GM12864 (cell line): ENCODE measurements at places on chromosomes 4 and X.

DNA sequence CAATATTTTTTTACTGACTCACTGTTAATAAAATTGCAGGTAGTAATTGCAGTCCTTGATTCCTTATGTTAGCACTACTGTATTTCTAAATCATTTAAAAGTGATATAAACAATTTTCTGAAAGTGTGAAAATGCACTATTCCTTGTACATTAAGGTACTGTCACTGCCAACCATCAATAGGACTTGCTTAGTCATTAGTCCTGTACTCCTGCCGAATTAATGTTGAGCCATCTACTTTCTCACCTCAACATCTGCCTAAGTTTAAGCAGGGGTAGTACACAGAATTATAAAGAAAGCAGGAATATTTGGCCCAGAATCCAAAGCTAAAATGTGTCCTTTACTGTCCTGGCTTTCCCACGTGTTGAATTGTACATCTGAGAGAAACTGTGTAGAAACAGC is 87.0 kb upstream of the TRPC3 start:
- DNase-seq = no peak

DNA sequence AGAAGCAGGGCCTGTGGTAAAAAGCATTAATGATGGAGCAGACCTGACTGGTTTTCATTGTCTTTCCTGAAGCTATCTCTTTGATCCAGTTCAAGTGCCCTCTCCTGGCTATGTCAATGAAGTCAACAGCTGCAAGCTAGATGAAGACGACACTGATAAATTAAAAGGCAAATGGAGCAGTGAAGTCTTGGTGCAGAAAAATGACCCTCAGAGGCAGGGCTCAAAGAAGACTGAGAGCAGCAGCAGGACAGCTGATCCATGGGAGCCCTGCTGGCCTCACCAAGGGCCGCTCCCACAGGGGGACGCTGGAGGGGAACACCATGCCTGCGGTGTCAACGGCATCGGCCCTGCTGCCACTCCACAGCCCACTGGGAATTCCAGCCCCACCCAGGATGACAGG is 96.2 kb downstream of the RELL1 start:
- DNase-seq = no peak

DNA sequence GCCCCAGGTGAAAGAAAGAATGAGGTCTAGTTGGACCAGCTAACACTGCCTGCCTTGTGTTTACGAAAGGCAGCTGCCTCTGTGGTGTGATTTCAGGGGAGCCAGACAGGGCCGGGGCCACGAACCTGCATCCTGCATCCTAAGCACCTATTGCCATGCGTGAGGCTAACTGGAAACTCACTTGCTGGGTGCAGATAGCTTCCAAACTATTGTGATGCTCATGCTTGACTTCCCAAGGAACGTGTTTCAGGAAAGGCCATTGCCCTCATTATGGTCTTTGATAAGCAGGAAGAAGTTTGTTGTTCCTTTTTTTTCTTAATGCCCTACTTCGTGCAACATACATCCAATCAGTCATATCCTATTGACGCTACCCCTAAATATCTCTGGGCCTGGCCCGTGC is 2.3 kb upstream of the IRF2 start:
- DNase-seq = no peak

GRCh38 chrX:45710081-45710801 is 509.6 kb upstream of the DIPK2B start:
- peak; percentile 49 for DNase-seq

DNA sequence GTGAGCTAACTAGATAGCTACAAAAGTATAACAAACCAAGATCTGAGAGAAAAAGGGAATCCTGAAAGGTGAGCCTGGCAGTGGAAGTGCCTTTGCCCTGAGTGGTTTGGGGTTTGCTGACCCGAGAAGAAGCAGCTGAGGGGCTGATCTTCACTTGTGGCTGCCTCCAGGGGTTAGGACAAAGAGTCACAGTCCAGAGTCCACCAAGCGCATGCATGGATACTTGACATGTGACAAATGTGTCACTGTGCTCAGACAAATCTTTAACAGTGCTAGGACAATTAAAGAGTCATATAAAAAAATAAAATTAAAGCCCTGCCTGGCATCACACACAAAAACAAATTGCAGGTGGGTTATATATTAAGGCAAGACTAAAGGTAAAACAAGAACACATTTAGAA is 26.4 kb downstream of the HMGB3 start:
- DNase-seq = no peak

DNA sequence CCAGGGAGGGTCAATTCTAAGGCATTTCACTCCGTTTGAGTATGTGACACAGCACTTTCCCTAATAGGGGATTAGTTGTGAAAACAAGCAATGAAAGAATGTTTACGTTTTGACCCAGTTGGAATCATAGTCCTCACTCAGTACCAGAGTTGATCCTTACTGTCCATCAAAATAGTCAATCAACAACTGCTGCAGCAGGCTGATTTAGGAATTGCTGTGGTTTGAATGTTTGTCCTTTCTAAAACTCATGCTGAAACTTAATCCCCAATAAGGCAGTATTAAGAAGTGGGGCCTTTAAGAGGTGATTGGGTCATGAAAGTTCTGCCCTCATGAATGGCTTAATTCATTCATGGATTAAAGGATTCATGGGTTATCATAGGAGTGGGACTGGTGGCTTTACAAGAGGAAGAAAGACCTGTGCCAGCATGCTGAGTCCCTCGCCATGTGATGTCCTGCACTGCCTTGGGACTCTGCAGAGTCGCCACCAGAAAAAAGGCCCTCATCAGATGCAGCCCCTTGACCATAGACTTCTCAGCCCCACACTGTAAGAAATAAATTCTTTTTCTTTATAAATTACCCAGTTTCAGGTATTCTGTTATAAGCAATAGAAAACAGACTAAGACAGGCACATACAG is 3.1 kb upstream of the FBXL5 start:
- no peak for DNase-seq

- peak; percentile 63 for DNase-seq
Observed at GRCh38 chr4:176357359-176358082, 37.8 kb downstream of the SPCS3 start.

DNA sequence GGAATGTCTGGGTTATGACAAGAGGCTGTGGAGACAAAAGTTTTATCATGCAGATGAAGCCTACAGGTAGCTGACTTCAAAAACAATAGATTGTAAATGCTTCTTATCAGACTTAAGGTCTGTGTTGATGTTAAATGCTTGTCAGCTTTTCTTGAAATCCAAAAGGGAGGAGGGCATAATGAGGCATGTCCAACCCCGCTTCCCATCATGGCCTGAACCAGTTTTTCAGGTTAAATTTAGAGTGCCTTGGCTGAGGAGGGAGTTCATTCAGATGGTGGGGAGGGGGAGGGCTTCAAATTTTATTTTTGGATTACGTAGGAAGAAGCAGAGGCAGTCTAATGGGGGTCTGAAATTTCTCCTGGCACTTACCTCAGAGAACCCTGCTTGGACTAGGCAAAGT is 207.7 kb upstream of the HDX start:
- DNase-seq = no peak

DNA sequence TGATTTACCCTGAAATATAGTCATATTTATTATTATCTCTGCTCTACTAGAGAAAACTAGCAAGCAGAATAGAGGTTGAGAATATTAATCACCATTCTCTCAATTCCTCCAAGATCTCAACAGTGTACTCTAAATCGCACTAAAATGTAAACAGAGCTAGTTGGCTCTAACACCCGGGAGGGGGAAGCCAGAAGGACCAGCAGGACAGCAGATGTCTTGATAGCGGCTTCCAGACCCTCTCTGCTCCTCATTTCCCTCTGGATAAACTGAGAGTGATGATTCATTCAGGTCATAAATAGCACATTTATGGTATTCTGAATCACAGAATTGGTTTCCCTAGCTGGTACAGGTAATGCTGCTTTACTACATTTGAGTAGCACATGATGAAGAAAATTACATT is 82.5 kb downstream of the TBC1D9 start:
- no peak for DNase-seq

- DNase-seq = no peak
Observed at GRCh38 chrX:131801911-131802310, 221.2 kb upstream of the STK26 start.

- DNase-seq = no peak
Observed at GRCh38 chr4:75499900-75500299, 14.3 kb downstream of the RCHY1 start.

DNA sequence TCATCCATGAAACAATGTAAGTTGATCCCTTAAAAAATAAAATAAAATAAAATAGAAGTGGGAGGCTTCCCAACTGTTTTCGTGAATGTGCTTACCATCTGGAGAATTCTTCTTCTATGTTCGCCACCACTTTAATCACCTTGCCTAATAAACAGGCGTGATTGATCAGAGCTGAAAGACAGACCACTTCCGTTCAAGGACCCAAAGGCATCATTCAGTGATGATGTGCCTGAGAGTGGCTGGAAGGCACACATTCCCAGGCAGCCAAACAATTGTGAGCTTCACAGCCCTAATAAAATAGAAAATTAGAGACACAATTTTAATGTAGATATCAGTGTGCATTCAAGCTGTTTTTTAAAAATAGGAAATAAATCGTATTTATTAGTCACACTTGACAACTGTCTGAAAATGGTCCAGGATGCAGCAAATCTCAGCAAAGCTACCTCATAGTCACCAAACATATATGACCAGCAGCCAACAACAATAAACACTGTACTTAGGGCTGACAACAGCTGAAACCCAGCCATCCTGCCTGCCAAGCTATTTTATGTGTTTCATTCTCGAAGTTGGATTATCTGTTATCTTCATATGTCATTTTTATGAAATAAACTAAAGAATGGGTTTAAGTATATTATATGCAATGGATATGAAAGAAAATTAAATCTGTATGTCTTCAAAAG is 163.2 kb upstream of the FAM9B start:
- no peak for DNase-seq

GRCh38 chrX:38811515-38812243 is 10.4 kb downstream of the MID1IP1 start:
- DNase-seq = no peak

- no peak for DNase-seq
Observed at GRCh38 chrX:56763556-56764152, 34.6 kb downstream of the NBDY start.

DNA sequence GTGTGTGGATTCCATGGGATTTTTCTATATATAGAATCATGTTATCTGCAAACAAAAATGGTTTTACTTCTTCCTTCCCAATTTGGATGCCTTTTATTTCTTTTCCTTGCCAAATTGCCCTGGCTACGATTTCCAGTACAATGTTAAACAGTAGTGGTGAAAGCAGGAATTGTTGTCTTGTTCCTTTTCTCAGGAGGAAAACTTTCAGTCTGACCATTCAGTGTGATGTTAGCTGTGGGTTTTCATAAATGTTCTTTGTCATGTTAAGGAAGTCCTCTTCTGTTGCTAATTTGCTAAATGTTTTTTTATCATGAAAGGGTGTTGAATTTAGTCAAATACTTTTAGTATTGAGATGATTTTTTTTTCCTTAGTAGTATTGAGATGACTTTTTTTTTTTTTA is 10.9 kb downstream of the SAP30 start:
- DNase-seq = no peak

DNA sequence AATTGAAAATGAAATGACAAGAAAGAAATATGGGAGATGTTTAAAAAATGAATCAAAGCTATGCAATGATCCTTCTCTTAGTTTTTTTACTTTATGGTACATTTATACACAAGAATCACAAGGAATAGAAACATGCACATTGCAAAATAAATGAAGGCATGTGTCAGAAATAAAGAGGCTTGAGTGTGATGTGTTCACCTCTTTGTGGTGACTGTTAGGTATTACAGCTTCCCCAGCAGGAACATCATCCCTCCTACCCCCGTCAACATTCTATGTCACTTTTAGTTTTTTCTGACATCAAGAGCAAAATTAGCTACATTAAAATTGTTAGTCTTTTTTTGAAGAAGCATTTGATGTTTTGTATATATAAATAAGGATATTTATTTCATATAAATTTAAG is 214.8 kb downstream of the SLC4A4 start:
- no peak for DNase-seq

- no peak for DNase-seq
Observed at GRCh38 chrX:133190877-133191738, 27.0 kb downstream of the TFDP3 start.

DNA sequence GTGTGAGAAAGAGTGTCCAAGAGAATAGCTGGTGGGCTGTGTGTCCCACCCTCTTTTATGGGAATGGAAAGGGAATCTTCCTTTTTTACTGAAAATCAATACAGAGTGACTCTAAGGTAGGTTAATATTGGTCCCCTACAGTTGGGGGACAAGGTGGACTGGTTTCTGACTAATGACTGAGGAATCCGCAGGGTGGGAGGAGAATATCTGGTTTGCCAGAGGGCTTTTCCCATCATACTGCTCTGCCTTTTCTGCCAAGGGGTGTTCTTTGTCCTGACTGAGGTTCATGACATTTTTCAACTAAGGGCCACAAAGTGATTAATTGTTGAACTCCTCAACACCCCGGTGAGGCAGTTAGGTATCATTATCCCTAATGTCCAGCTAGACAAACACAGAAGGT is 261.6 kb downstream of the SPATA18 start:
- no peak for DNase-seq

GRCh38 chr4:13731019-13731418 is 103.5 kb upstream of the BOD1L1 start:
- DNase-seq = no peak

DNA sequence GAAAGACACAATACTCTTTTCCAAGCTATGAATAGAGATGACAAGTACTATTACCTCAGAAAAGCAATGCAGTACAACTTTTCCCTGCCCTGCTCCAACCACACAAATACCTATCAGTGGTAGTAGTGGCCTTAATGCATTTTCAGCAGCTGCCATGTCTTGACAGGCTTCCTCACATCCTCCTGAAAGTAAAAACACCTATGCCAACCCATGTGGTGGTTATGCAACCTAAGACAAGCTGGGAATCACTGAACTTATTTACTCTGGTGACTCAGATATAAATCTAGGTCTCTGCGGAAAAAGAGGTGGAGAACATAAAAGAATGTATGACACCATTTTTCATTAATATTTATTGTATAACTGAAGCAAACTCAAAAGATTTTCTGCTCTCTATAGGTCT is 14.5 kb downstream of the WDFY3 start:
- DNase-seq = no peak

DNA sequence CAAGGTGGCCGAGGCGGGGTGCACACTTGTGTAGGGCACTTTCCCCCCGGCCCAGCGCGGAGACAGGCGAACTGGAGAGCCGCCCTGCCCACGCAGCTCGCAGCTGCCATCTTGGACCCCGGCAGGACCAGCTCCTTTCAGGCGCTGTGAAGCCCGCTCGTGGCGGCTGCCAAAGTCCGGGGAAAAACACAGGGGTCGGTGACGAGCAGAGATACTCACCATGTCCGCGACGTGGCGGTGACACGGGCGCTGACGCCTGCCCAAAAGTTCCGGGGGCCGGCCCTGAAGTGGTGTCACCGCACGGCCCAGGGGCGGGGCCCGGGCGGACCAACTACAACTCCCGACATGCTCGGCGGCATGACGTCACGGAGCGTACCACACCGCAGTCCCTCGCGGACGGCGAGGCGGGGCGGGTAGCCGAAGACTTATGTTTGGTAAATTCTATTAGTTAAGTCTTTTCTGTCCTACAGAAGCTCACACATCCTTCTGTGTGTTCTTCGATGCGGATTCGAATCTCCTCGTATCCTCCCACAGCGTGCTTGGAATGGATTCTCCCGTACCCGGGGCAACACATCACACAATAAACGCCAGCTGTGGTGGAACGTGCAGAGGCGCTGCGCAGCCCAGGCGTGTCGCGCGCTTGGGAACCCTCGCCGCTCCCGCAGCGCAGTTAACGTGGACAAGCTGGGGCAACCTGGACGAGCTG is at the start of gene UFSP2:
UFSP2 (minus strand) TSS at position 318 of the 706 bp plus-strand sequence; CDS start at position 222, 96 bp downstream.
- peak; percentile 79 for DNase-seq
